ENCODE measurements at places on chromosomes 1 and 21.

DNA sequence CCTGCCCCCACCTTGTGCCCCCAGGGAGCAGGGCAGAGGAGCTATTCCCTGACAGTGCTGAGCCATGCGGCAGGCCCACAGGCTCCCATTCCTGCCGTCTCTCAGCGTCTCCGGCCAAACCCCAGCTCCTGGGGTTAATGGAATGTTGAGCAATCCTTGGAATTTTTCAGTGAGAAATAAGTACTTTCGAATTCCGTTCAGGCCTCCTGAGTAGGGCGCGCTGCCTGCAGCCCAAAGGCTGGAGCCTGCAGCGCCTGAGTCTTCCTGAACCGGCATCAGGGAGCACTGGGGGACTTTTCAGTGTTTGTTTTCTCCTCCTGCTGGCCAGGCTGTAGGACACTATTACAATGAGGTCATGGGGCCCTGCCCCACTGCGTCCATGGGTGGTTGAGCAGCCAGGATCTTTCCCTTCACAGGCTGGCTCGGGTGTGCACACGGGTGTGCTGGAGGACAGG is 33.3 kb upstream of the CSF1 start:
- DNase-seq: no peak

GRCh38 chr1:246497331-246497915 is 9.7 kb downstream of the SMYD3 start:
- peak; percentile 17 for DNase-seq

DNA sequence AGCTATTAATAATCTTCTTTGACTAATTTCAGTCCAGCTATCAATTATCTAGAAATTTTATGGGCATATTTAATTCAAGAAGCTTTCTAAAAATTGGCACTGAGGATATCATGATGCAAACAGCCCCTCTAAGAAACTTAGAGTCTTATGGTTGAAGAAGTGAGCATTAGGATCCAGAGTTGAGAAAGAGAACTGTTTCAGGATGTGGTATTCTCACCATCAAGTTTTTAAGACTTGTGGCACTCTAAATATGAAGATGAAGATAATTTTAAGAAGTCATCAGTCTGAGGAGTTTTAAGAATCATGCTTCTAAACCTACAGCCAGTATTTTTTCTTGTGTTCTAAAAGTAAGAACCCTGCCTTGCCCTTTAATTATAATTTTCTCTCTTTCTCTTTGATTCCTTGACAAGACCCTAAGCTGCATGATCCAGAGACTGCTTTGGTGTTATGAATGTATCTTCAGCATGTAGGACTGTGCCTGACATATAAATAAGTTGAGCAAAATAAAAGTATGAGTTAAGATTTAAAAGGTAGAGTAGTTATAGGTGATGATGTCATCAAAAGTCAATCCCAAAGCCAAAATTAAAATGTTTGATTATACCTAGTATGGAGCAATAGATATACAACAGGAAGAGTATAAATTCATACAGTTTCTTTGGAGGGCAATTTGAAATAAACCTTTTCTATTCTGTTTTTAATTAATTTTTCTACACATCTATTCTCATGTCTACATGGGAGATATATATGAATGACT is 39.1 kb downstream of the RPS6KC1 start:
- no peak for DNase-seq

DNA sequence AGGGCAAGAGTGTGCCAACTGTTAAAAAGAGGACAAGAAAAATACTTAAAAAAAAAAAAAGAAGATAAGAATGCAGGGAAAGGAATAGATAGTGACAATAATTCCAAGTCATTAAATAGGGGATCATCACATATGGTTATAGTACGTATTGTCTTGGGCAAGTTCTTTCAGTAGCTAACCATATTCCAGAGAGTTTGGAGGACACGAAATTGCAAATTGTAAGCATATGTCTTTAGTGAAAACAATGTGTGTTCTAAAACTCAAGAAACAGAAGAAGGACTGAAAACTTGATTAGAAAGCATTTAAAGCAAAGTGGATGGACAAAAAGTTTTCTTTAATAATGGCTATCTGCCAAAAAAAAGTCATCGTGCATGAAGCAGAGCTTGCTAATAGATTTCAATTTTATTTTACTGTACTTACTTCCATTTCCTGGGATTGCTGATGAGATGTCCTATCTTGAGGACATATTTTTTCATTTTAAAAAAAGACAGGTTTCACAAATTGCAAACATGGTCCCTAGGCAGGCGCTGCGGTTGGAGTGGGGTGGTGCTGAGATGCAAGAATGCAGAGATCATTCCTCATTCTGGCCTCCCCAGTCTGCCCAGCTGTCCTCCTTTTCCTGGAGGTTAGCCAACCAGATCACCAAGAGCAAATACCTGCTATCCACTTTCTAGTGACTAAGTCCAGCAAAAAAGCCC is 11.9 kb downstream of the TSPAN2 start:
- DNase-seq: no peak

DNA sequence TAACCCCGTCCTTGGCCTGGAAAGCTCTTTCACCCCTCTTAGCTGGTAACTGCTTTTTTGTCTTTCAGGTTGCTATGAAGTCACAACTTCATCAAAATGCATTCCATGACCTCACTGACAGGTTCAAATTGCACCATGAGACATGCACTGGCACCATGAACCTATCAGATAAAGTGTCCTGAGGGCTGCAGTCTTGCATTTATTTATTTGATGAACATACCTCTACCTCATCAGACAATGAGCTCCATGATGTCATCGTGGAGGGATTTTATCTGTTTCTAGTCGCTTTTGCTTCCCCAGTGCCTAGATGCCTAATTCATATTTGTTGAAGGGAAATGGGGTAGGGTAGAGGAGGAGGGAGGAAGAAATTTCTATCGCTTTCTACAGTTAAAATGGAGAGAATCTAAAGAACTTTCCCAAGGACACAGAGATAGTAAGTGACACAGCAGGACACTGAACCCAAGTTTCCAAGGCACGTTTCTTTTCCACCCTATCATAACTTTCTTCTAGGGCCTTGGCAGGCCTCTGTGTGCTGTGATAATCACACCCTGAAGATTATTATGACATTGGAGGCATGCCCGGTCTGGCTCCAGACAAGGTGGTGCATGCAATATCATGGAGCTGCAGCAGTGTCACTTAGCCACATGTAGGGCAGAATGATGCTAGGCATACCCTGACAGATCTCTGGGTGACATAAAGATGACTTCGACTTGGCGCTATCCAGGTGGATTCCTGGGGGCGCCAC is 69.5 kb downstream of the CD58 start:
- no peak for DNase-seq

- no peak for DNase-seq
Observed at GRCh38 chr1:997993-998744, 1.7 kb downstream of the HES4 start.

- DNase-seq: no peak
Observed at GRCh38 chr21:17444828-17445227, 68.0 kb upstream of the CXADR start.

DNA sequence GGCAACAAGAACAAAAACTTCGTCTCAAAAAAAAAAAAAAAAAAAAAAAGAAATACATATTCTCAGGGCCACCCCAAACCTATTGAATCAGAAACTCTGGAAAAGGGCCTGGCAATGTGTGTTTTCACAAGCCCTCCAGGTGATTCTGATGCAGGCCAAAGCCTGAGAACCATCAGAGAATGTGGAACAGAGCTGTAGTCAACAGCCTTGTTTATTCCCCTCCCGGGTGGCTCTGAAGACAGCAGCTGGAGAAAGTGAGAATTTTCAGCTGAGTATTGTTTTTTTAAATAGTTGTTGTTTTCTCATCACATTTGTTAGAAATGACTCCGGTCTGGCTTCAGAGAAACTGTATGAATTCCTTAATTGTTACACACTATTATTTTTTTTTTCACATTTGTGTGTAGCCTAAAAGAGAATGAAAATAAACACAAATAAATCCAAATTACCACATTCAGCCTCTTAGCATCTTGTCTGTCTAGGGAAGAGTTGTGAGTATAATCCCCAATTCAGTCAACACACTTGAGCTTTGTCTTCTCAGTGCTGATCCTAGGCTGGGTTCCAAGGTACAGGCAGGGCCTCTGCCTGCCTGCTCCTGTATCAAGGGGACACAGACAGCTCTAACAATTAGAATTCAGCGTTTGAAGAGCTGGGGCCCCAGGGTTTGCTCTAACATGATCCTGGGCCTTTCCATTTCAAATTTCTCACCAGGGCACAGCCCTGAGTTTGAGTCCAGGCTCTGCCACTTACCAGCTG is 6.6 kb upstream of the AZIN2 start:
- DNase-seq: no peak

DNA sequence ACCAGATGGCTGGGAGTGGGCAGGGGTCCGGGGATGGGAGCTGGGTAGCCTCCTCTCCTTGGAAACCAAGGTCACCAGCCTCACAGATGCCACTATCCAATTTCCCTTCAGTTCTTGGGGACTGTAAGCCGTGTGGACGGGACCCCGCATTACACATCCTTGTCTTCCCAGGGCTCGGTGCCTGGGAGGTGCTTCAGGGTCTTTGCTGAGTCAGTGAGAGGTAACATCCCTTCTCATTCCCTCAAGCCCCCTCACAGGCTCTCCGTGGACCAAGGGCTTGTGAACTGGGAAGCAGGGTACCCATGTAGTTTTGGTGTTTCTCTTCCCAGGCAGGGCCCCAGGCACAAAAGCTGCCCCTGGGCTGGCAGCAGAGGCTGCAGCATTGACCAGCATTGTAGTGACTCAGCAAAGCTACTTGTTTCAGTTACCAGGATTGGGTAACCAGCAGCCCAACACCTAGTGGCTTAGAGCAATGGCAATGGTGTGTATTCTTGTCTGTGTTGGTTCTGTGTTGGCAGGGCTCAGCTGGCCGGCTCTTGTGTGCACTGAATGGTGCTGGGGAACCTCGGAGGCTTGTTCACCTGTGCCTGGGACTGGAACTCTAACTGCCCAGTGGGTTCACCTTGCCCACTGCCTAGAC is 24.6 kb upstream of the PCBP3 start:
- DNase-seq: no peak

DNA sequence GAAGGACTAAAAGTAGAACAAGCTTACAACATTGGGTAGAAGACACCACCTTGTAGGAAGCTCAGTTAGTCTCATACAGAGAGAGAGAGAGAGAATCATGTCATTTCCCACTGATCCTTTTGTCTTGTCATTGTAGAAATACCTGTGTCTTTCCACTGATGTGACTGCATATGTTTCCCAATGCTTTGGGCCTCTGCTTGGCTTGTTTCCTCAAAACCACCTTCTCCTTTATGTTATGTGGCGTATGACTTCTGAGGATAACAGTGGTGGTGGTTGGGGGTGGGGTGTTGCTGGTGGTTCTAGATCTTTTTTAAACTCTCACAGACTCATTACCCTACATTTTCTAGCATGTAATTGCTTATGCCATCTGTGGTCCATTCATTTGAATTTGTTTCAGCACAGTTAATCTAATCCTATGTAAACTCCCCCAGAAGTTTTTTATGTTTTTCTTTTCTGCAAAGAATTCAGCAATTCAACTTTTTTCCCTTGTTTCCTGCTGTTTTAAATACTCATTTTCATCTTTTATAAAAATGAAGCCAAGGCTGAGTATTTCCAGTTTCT is 9.3 kb downstream of the RGL1 start:
- no peak for DNase-seq

GRCh38 chr21:44702973-44703730 is 6.2 kb downstream of the KRTAP10-12 start:
- no peak for DNase-seq
